ENCODE measurements at places on chromosomes 12 and 14.

DNA sequence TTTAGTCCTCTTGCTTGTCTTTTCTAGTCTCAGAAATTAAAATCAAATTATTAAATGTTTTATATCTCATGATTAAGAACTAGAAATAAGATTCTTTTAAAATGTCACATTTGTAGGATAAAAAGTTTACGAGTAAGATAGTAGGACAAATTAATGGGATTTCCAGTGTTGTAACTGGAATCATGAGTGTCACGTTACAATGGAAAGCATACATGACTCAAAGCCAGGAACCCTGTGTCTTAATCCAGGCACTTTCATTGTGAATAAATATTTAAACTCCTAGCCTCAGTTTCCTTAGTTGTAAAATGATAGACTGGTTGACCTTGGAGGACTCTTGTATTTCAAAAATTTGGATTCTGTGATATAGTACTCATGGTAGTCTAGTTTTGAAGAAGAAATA, 84.9 kb downstream of the MIA2 start:
- H3K27me3 ChIP-seq, result no peaks in the 10 kb centered on the region
- DNase-seq, result no peak
- no peaks in the 10 kb centered on the region for H3K4me1 ChIP-seq
- H3K36me3 ChIP-seq, result peaks cover 11% of the 10 kb centered on the region
- H3K4me3 ChIP-seq, result no peak overlapping the region
- H3K27ac ChIP-seq, result no peak overlapping the region

- no peaks in the 10 kb centered on the region for H3K4me1 ChIP-seq
- H3K27me3 ChIP-seq, result peaks cover 26% of the 10 kb centered on the region
- H3K4me3 ChIP-seq, result no peak overlapping the region
- no peak overlapping the region for H3K27ac ChIP-seq
Measured at GRCh38 chr12:119602734-119603094, 9.1 kb downstream of the TMEM233 start.

DNA sequence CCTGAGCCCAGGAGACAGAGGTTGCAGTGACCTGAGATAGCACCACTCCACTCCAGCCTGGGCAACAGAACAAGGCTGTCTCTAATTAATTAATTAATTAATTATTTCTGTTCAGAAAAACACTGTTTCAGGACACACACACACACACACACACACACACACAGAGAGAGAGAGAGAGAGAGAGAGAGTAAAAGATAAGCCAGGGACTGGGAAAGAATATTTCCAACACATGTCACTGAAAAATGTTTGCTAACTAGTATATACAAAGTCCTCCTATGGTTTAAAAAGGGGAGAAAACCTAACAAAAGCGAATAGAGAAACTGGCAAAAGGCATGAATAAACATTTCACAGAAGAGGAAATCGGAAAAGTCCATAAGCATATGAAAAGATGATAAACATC, 18.1 kb upstream of the LRIG3 start:
- DNase-seq, result no peak
- no peaks in the 10 kb centered on the region for H3K36me3 ChIP-seq
- H3K27ac ChIP-seq, result no peak overlapping the region
- no peaks in the 10 kb centered on the region for H3K27me3 ChIP-seq
- H3K4me3 ChIP-seq, result no peak overlapping the region
- no peaks in the 10 kb centered on the region for H3K4me1 ChIP-seq

GRCh38 chr14:73003681-73004080, 23.2 kb downstream of the ZFYVE1 start:
- peaks cover under 1% of the 10 kb centered on the region for H3K4me1 ChIP-seq
- no peak overlapping the region for H3K4me3 ChIP-seq
- H3K36me3 ChIP-seq, result peaks cover 4% of the 10 kb centered on the region

- peaks cover 7% of the 10 kb centered on the region for H3K4me1 ChIP-seq
- no peak for DNase-seq
- no peak overlapping the region for H3K27ac ChIP-seq
- H3K4me3 ChIP-seq, result no peak overlapping the region
- no peaks in the 10 kb centered on the region for H3K27me3 ChIP-seq
Measured at GRCh38 chr14:68440820-68441219, 352.0 kb downstream of the ZFP36L1 start.

DNA sequence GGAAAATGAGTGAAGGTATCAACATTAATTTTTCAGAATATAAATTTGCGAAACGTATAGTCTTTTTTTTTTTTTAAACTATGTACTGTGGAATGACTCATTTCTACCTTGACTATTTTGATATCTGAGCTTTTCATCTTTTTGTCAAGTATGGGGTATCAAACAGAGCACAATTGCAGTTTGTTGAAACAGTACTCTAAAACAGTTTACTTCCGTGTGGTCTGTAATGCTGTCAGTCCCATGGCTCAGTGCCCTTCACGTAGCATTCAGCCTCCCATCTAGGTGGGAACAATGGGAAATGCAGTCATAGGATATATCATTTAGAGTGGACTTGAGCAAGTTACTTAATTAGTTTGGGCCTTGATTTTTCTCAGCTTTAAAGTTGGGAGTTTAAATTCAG, 139.5 kb downstream of the ERC1 start:
- no peak overlapping the region for H3K4me3 ChIP-seq
- no peak overlapping the region for H3K27ac ChIP-seq
- H3K27me3 ChIP-seq, result no peaks in the 10 kb centered on the region
- no peak for DNase-seq
- peaks cover 39% of the 10 kb centered on the region for H3K4me1 ChIP-seq

- H3K27me3 ChIP-seq, result peaks cover 8% of the 10 kb centered on the region
- no peaks in the 10 kb centered on the region for H3K4me1 ChIP-seq
- H3K27ac ChIP-seq, result no peak overlapping the region
- no peak overlapping the region for H3K4me3 ChIP-seq
Measured at GRCh38 chr14:72634691-72635616, 258.9 kb downstream of the DPF3 start.

GRCh38 chr14:78834766-78835451, 664.7 kb downstream of the NRXN3 start:
- H3K27me3 ChIP-seq, result peaks cover 2% of the 10 kb centered on the region
- no peaks in the 10 kb centered on the region for H3K36me3 ChIP-seq
- no peaks in the 10 kb centered on the region for H3K4me1 ChIP-seq
- no peak overlapping the region for H3K4me3 ChIP-seq
- DNase-seq, result no peak

DNA sequence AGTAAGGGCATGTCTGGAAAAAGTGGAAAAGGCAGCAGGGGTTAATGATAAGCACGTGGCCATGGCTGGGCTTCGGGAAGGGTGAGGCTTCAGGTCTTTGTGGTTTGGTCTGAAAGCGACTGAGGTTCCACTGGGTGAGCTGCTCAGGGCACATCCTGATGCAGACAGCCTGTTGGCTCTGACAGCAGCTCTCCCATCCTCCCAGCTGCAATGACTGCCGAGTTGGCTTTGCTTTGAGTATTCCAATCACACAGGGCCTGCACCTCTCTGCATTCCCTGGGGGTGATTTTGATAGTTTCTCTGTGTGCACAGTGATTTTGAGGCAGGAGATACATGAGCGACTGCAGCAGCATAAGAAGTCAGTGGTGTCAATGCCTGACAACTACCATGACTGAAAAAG, 390.7 kb downstream of the APAF1 start:
- no peaks in the 10 kb centered on the region for H3K27me3 ChIP-seq
- DNase-seq, result no peak
- no peaks in the 10 kb centered on the region for H3K4me1 ChIP-seq
- no peak overlapping the region for H3K27ac ChIP-seq

GRCh38 chr12:47023311-47023710, 56.1 kb upstream of the PCED1B start:
- peaks cover 4% of the 10 kb centered on the region for H3K4me1 ChIP-seq
- no peak overlapping the region for H3K27ac ChIP-seq
- H3K36me3 ChIP-seq, result no peaks in the 10 kb centered on the region
- H3K4me3 ChIP-seq, result no peak overlapping the region
- no peak for DNase-seq

- peaks cover 1% of the 10 kb centered on the region for H3K36me3 ChIP-seq
- no peak overlapping the region for H3K4me3 ChIP-seq
- peaks cover 16% of the 10 kb centered on the region for H3K4me1 ChIP-seq
Measured at GRCh38 chr14:76777721-76778120, 16.5 kb downstream of the VASH1 start.

DNA sequence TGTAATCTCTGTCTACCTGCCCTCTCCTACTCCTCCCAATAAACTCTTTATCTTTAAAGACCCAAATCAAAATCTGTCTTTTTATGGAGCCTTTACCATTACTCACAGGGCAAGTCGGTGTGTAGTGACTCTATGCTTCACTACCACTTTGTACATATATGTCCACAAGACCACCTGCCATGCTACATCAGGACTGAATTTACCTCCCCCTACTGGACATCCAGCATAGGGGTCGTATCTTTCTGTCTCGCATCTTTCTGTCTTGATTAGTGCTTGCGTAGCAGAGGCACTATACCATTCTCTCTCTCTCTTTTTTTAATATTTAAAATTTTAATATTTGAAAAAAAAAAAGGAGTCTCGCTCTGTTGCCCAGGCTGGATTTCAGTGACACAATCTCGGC, 587.5 kb downstream of the SOX5 start:
- H3K4me1 ChIP-seq, result no peaks in the 10 kb centered on the region
- no peak overlapping the region for H3K4me3 ChIP-seq
- DNase-seq, result no peak

GRCh38 chr14:24576182-24576581, at the start of gene CTSG:
Gene CTSG, minus strand, starts transcription at chr14:24576250. Its CDS starts 27 bp downstream, at chr14:24576223.
- H3K4me3 ChIP-seq, result no peak within 1 kb of the TSS
- no peak for DNase-seq
- no peak within 1 kb of the TSS for H3K27ac ChIP-seq
- no peaks in the 10 kb centered on the region for H3K36me3 ChIP-seq
- no peaks in the 10 kb centered on the region for H3K4me1 ChIP-seq
- H3K27me3 ChIP-seq, result no peaks in the 10 kb centered on the region

DNA sequence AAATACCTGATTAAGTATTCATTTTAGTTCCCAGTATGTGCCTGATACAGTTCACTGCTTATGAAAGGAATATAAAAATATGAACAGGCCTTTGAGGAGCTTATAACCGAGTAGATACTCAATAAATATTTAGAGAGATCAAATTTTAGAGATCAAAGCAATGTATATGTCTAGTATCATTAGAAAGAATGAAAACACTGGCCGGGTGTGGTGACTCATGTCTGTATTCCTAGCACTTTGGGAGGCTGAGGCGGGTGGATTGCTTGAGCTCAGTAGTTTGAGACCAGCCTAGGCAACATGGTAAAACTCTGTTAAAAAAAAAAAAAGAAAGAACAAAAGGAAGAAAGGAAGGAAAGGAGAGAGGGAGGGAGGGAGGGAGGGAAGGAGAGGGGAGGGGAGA, 113.2 kb upstream of the EEA1 start:
- no peaks in the 10 kb centered on the region for H3K4me1 ChIP-seq
- no peaks in the 10 kb centered on the region for H3K36me3 ChIP-seq
- no peak overlapping the region for H3K4me3 ChIP-seq
- peaks cover 2% of the 10 kb centered on the region for H3K27me3 ChIP-seq
- no peak overlapping the region for H3K27ac ChIP-seq

DNA sequence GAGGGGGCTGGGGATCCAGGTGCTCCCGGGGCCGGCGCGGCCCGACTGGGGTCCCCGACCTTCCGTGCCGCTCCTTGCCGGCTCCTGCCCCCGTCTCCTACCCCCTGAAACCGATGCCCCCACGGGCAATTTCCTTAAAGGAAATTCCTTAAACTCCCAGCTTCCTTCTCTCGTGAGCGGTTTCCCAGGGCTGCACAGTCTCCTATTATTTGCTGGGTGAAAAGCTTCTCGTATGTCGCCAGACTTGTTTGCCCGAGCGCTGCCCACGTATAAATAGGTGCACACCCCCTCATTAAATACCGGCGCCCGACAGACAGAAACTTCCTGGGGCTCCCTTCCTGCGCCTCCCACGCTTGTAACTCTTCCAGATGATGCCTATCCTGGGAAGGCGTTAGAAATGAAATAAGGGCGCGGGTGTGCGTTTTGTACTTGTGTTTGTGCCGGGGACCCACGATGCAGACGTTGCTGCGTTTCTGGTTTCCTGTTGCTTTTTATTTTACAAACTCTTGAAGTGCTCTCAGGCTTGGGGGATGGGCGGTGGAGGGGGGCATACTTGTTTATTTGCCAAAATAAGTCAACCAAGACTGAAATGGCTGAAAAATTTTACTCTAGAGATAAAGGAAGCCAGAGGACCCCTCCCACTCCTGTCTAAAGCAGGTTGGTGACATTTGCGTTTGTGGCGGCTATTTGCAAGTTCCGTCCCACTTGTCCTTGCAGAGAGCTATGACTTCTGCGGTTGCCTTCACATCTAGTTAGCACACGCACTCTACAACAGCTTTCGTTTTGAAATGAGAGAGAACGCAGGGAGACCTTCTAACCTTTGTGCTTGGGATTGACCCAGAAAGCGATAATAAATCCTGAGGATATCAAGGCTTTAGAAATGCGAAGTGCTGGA, 1.0 kb downstream of the HIP1R start:
- H3K4me3 ChIP-seq, result peak overlapping the region; percentile 92
- peak; percentile 77 for DNase-seq
- H3K36me3 ChIP-seq, result peaks cover 4% of the 10 kb centered on the region
- H3K4me1 ChIP-seq, result peaks cover 44% of the 10 kb centered on the region
- H3K27ac ChIP-seq, result peak overlapping the region; percentile 88

DNA sequence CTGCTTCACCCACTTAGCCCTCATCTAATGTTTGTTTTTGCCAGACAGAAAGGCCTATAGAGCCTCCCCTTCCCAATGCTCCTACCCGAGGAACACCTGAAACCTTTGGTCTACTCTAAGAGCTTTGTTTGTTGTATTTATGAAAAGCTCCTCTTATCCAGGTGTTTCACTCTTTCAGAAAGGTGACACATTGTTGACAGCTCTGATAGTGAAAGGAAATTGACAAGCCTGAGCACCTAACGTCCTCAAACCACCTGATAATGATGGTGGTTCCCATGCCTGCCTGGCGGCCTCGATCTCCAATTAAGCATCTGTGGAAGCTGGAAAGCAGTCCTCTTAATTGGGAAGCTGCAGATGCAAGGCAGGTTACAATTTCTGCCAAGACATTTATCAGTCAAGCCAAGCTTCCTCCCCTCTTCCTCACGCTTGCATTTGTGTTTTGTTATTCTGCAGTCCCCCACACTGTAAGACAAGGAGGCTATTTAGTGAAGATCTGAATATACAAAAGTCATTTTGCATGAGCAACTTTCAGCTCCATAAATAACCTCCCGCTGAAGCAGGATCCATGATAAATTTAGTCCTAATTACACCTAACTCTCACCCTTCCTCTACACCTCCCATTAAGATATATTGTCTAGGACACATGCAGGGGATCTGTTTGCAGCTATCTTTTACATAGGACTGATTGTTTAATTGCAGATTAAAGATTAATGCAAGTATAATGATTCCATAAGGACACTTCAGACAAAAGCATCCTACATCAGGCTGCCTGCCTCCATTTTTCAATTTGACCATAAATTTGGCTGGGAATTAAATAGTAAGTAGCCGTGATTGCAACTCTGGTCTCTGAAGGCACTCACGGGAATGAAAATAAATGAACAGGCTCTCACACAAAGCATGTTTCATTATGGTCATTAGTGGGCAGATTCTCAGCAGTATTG, 288.6 kb downstream of the PDZRN4 start:
- no peaks in the 10 kb centered on the region for H3K36me3 ChIP-seq
- no peak for DNase-seq
- no peak overlapping the region for H3K4me3 ChIP-seq

DNA sequence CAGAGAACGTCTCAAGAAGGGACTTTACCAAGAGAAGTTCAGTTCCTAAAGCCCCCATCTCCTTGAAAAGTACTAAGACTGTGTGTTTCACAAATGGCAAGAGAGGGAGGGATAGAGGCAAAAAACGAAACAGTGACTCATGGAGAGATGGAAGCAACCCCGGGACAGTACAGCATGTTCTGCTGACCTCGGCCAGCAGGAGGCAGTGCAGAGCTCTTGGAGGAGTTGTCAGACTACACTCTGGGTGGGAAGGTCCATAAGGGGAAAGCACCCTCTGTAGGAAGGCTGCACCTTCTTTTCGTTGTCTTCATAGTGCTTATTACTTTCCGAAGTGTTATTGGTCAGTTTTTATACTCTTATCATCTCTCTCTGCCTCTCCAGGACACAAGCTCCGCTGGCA, 525.2 kb upstream of the CCDC196 start:
- H3K4me1 ChIP-seq, result peaks cover 22% of the 10 kb centered on the region
- H3K36me3 ChIP-seq, result no peaks in the 10 kb centered on the region
- H3K27me3 ChIP-seq, result no peaks in the 10 kb centered on the region

- no peak overlapping the region for H3K4me3 ChIP-seq
- peaks cover 5% of the 10 kb centered on the region for H3K27me3 ChIP-seq
Measured at GRCh38 chr12:75725521-75726111, 214.2 kb upstream of the KRR1 start.

All from activated CD8-positive, alpha-beta T cell treated with anti-CD3 and anti-CD28 coated beads for 36 hours (primary cell).